ENCODE measurements at places on chromosomes 3 and 15.

- DNase-seq = no peak
Observed at GRCh38 chr3:20574746-20575145, 388.7 kb upstream of the SGO1 start.

GRCh38 chr3:107430214-107430995, 53.2 kb downstream of the CCDC54 start:
- no peak for DNase-seq

DNA sequence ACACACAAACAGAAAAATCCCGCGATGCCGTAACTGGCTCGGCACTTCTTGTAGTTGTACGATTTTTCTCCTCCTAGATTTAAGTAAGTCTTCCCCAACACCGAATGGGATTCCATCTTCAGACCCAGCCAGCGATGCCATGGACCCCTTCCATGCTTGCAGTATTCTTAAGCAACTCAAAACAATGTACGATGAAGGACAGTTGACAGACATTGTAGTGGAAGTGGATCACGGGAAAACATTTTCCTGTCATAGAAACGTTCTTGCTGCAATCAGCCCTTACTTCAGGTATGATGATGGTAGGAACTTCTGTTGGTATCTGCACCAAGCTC, 763 bp downstream of the KBTBD8 start:
- no peak for DNase-seq

GRCh38 chr3:45506084-45506483, 88.5 kb upstream of the LIMD1 start:
- no peak for DNase-seq

DNA sequence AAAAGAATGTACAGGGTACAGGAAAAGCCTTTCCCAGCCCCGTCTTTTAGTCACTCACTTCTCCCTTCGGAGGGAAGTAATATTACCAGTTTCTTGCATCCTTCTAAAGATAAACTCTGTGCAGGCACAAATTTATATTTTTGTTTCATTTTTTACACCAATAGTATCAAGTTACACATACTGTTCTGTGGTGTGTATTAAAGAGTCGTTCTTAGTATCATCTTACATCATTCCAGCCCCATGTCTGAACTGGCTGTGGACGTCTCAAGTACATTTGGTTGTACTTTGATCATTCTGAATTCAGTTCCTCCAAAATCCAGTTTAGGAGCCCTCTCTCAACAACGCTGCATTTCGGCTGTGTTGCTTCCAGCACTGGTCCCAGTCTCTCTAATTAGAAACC, 68.7 kb downstream of the LMLN start:
- no peak for DNase-seq

Measured in WTC11 (cell line).